Thoracic aorta (tissue), 2 donors: ENCODE measurements at places on chromosomes 11 and 22. TPM values are rescaled to one million over a fixed set of nuclear protein-coding genes. Genes with fewer than 3 reads are reported as not detected.

- H3K4me1 ChIP-seq = no peaks in the 10 kb centered on the region
- H3K4me3 ChIP-seq = no peak overlapping the region
- no peaks in the 10 kb centered on the region for H3K27me3 ChIP-seq
- DNase-seq = no peak
- no peak overlapping the region for H3K27ac ChIP-seq
Observed at GRCh38 chr11:102666331-102666957, 39.1 kb downstream of the MMP27 start.

GRCh38 chr22:30947816-30948454 is 20.6 kb downstream of the MORC2 start:
- H3K27ac ChIP-seq = peak overlapping the region; percentile 95
- peaks cover 99% of the 10 kb centered on the region for H3K4me1 ChIP-seq
- no peak for DNase-seq
- H3K4me3 ChIP-seq = no peak overlapping the region
- no peaks in the 10 kb centered on the region for H3K27me3 ChIP-seq

Gene SOX6
- 0.56 TPM for total RNA-seq

DNA sequence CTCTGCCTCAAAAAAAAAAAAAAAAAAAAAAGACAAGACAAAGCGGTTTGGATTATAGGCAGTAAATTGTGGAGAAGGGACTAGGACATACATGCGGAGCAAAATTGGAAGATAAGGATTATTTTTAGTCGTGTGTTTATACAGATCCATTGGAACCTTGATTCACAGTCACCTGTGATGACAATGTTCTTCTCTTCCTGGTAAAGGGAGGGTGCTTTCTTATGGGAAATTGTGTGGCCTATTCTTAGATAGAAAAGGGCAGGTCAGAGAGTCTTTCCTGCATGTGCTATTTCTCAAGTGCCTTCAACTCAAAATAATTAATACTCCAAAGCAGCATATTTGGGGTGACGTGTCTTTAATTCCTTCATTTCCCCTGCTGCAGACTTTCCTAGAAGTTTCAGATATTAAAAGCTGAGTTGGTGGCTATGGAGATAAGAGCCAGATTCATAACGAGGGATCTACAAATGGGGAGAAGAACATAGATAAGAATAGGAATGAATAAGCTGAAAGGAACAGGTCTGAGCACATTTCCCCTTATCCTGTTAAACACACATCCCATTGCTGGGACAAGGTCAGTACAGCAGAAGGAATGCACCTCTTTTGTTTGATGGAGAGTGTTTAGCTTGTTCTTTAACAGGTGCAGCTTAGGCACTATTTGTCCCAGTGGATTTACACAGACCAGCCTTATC is 22.5 kb downstream of the GSTT2B start:
- no peak overlapping the region for H3K4me3 ChIP-seq
- H3K27ac ChIP-seq = no peak overlapping the region
- DNase-seq = no peak
- no peaks in the 10 kb centered on the region for H3K4me1 ChIP-seq
- H3K27me3 ChIP-seq = no peaks in the 10 kb centered on the region
- no peaks in the 10 kb centered on the region for H3K36me3 ChIP-seq

Gene MRPL21
- total RNA-seq = 16.7 TPM

Gene TST
- 8.5 TPM for total RNA-seq

- H3K4me1 ChIP-seq = no peaks in the 10 kb centered on the region
- H3K27ac ChIP-seq = no peak overlapping the region
- H3K4me3 ChIP-seq = no peak overlapping the region
- no peak for DNase-seq
- H3K36me3 ChIP-seq = peaks cover 10% of the 10 kb centered on the region
- H3K27me3 ChIP-seq = no peaks in the 10 kb centered on the region
Observed at GRCh38 chr22:25922141-25922540, 180.2 kb downstream of the MYO18B start.
